ENCODE measurements at places on chromosomes 12 and 14.

DNA sequence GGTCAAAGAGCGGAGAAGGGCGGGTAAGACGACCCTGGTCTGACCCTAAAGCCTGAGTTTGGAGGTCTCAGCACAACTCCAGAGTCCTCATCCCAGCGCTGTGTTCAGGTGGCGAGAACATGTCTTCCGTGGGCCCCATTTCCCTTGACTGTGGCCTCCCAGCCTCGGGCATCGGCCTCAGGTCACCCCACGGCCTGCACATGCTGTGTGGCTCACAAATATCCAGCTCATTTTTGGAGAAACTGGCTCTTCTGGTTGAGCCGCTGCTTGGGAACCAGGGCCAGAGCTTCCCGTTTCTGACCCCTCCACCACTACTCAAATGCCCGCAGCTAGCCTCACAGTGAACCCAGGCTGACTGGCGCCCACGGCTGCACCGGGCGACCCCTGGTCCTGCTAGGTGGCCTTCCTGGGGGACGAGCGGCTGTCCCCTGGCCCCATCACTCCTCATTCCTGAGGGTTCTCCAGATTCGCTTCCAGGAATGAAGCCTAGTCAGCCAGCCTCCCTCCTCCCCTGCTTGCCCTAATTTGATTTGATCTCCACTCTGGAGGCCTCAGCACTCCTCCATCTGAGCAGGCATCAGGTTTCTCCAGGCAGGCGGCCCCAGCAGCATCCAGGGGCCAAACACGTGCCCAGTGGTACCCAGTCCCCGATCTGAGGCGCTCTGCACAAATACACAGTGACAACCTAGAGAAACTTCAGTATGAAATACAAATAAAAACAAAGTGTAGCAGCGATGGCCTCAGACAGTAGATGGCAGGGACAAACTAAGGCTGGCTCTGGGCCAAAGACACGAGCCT is 4.7 kb downstream of the P2RX2 start:
- DNase-seq, result no peak

- DNase-seq, result no peak
These were observed 19.4 kb downstream of the PPP2R5C start for GRCh38 chr14:101780887-101781239.

DNA sequence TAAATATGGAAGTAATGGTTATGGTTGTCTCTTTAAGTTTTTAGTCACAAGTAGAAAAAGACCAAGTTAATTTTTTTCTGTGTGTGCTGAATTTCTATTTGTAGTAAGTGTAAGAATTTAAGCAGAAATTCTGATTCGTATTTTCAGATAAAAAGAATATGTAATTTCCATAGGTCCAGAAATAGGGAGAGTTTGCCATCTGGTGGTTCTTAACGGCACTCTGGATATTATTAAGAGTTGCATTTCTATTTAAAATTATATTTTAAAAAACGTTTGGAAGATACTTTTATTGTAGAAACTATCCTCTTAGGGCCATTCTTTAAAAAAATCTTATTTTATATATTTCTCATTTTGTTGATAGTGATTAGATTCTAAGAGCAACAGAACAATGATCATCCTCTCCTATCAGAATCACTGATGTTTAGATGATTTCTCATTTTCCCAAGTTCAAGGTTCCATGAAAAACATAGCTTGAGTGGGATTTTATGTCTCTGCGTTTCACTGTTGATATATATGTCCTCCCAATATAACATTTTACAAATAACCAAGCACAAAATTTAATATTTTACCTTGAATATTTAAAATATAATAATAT is 88.3 kb downstream of the LRRK2 start:
- no peak for DNase-seq

- DNase-seq, result no peak
These were observed 59.4 kb downstream of the ITPK1 start for GRCh38 chr14:93056166-93056839.

DNA sequence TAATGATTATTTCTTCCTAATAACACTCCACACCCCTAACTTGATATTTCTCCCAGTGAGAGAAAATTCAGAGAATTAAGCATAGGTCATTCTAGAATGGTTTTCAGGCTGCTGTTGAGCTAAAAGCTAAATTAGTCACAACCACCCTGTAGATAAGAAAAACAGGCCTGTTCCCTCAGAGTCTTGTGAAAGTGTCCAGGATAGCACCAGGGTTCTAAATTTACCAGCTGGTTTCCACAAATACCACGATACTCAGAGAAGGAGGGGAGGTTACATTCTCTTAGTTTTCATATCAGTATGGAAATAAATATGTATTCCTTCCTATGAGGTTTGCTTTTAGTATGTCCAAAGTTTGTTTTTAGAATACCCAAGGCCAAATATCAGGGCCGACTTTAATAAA is 66.0 kb upstream of the YARS2 start:
- no peak for DNase-seq

DNA sequence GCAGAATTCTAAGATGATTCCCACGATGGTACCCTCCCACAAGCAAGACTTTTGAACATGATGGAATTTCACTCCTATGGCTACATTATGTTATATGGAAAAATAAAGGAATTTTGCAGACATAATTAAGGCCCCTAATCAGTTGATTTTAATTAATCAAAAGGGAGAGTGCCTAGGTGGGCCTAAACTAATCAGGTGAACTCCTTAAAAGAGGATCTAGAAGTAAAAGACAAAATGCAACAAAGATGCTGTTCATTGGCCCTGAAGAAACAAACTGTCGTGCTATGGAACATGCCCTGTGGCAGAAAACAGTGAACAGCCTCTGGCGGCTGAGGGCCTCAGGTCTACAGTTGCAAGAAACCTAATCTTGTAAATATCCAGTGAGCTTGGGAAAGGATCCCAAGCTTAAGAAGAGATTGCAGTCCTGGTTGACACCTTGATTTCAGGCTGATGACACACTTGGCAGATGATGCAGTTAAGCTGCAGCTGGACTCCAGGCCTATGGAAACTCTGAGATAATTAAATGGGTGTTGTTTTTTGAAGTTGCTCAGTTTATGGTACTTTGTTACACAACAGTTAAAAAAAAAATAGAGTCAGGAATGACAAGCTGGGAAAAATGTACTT is 13.8 kb downstream of the TMCC3 start:
- no peak for DNase-seq

- no peak for DNase-seq
These were observed 33.4 kb downstream of the MRPL42 start for GRCh38 chr12:93500667-93501066.

GRCh38 chr12:113479216-113479589 is 7.5 kb upstream of the LHX5 start:
- no peak for DNase-seq

DNA sequence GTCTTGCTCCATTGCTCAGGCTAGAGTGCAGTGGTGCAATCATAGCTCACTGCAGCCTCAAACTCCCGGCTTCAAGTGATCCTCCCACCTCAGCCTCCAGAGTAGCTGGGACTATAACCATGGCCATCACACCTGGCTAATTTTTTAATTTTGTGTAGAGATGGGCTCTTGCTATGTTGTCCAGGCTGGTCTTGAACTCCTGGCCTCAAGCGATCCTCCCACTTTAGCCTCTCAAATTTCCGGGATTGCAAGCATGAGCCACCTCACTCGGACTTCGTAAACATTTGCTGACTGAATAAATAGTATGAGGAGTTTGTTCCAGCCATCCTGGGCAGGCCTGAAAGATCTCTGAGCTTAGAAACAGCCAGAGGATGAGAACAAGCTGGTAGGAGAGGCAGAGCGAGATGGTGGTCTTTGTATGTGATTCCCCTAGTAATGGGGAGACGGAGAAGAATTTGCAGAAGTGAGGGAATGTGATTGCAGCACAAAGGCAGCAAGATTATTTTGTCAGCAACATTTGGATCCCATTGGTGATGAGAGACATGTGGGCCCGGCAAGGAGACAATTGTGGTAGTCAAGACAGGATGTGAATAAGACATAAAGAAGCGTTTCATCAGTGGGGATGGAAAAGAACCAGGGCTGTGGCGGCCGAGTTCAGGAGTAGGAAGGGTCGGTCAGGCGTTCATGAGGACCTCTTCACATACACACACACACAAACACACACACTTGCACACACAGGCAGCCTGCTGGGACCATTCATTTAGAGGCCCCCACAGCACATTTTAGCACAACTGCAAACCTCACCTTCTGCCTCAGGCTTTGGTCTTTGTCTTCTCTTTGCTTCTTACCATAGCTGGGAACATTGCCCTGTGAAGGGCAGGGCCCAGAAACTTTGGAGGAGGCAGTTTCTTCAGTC is 155.5 kb downstream of the ZFP36L1 start:
- no peak for DNase-seq

DNA sequence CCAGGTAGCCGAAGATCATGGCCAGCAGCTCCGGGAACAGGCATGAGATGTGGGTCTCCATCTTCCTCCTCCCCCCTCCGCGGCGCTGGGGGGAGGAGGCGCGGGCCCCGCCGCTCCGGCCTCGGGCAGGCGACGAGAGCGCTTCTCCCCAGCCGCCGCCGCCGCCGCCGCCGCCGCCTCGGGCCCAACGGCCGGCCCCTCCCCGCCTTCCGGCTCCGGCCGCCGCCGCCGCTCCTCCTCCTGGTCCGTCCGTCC is 448 bp downstream of the FBXL14 start:
- DNase-seq, result peak; percentile 57

DNA sequence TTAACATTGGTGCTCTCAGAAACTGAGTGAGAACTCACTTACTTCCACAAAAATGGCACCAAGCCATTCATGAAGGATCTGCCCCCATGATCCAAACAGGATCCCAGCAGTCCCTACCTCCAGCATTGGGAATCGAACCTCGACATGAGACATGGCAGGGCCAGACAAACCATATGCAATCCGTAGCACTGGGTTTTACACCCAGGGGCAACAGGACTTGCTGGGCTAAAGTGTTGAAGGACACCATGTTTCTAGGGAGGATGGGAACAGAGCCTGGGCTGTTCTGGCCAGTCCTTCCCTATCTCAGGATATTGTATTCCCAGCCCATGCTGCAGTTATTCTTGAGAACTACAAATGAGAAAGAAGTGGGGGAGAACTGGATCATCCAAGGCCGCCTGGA is 36.6 kb downstream of the SERPINA3 start:
- no peak for DNase-seq

DNA sequence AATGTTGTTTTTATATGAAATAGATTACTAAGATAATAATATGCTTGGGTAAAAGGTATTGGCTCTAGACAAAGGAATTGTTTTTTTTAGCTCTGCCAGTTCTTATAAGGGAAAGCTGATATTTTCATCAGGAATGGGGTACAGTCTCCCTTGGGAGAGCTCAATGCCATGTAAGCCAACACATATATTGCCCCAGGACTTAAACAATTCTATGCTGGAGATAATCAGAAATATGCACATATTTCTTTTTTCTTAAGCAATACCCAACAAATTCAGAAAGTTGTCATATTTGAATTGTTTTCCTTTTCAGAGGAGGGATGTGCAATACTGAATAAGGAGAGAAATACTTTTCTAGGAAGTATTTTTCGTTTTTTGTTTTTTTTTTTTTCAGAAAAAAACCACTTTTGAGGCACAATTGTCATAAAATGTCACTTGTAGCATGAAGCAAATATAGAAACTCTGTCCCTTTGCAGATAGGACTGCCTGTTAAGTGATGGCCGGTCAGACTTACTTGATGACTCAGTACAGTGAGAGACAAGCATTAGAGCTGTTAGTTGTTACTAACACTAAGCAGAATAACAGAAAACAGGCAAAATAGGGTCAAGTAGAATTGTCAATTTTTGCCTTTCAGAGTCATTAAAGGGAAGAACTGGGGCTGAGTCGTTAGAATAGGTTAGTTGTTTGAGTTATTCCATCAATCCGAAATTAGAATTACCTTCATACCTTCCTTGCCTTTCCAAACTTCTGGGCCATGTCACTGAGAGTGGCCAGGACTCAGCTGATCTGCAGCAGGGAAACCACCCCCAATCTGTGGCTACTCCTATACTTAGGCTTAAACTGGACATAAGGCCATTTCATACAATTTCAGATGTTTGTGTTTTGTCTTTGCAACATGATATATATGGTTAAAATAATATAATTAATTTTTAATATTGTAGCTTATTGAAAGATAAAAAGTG is 168.1 kb downstream of the SLC38A4 start:
- DNase-seq, result no peak

DNA sequence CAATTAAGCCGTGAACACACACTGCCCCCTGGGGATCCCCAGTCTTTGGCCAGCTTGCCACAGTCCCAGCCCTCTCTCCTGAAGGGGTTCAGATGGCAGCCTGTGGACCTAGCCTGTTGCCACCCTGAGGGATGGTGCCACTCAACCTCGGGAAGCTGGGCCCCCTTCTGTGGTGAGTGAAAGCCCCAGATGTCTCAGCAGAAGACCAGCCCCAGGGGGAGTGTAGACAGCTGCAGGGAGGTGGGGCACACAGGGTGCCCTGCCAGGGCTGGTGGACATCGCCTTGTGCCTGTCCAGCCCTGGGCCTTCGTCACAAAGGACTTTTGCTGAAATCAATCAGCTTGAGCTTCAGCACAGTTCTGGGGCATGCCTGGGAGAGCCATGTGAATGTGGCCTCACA is 32.4 kb downstream of the C14orf132 start:
- DNase-seq, result no peak

- no peak for DNase-seq
These were observed 9.9 kb upstream of the PTHLH start for GRCh38 chr12:27982385-27982784.
